EH (cell line): ENCODE measurements at places on chromosomes 13 and 19.
A peak's percentile ranks its signal among the peaks of the same experiment; 100 is the strongest.

DNA sequence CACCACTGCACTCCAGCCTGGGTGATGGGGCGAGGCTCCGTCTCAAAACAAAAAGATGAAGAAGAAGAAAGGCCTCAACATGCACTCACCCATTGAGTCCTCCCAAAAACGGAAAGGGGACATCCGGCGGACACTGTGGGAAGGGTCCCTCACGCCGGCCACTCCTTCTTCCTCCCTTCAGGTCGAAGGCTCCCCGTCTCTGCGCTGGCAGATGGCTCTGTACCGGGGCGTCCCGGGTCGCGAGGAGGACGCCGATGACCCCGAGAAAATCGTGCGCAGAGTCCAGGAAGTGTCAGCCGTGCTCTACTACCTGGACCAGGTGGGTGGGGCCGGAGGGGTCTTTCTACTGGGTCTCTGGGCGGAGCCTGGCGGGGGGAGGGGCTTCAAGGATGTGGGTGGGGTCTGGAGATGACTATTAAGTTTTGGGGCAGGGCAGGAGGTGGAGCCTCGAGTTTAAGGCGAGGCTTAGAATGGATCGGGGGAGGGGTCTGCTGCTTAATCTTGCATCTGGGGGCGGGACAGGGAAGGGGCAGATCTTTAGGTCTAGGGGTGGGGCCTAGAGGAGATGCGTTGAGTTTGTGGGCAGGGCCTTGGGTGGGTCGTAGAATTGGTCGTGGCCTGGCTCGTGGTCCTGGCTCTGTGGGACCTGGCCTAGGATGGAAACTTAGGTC, 90.2 kb downstream of the MAP4K1 start:
- DNase-seq, result no peak

GRCh38 chr13:74767050-74767449, 632.8 kb upstream of the KLF12 start:
- peak; percentile 73 for DNase-seq

GRCh38 chr19:1690699-1691307, 38.4 kb upstream of the TCF3 start:
- peak; percentile 29 for DNase-seq

DNA sequence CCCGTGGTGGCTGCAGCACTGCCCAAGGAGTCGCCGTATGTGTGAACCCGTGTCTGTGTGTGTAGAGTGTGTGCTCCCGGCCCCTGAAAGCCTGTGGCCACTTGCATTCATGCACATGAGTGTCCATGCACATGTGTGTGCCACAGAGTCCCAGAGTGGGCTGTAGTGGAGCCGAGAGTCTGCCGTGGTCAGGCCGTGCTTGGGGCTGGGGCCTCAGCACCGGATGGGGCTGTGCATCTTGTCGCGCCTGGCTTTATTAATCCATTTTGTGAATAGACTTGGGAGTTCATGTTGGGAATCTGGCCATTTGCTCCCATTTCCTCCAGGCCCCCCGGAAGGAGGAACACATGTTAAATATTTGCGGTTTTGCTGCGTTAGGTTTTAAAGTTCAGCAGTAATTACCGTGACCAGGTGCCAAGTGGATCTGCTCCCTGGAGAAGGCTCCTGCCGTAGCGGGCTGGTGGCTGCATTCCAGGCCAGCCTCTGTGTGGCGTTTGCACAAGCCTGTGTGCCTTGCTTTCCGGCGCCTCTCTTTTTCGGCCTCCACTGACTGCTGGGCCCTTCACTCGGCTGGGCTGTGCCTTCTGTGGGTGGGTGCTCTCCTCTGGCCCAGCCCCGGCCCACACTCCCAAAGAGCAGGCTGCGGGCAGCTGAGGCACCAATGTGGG, 69.2 kb upstream of the KCTD15 start:
- no peak for DNase-seq

- DNase-seq, result no peak
These were observed 343.5 kb downstream of the UQCRFS1 start for GRCh38 chr19:28869459-28869858.

DNA sequence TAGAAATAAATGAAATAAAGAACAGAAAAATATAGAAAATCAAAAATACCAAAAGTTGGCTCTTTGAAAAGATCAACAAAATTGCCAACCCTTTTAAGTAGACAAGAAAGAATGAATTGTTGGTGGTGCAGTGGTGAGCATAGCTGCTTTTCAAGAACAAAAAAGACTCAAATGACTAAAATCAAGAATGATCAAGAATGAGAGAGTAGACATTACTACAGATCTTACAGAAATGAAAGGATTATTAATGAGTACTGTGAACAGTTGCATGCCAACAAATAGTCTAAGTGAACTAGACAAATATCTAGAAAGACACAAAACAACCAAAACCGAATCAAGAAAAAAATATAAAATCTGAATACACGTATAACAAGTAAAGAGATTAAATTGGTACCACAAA, 53.9 kb downstream of the FNDC3A start:
- no peak for DNase-seq

- DNase-seq, result peak; percentile 60
These were observed 17.7 kb upstream of the DPY19L3 start for GRCh38 chr19:32387701-32388392.

DNA sequence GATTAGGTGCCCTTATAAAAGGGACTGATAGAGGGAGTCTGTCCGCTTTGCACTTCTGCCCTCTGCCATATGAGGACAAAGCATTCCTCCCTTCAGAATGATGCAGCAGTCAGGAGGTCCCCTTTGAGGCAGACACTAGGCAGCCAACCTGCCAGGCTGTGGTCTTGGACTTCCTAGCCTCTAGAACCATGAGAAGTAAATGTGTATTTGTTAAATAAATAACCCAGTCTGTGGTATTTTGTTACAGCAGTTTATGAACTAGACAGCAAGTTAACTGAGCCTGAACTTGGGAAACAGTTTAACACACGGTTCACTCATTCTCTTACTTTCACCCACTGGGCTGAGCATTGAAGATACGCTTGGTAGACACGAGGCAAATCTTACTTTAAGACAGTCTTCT, 313.2 kb downstream of the UQCRFS1 start:
- DNase-seq, result no peak

- no peak for DNase-seq
These were observed 26.4 kb downstream of the ELAVL1 start for GRCh38 chr19:7979011-7979410.

DNA sequence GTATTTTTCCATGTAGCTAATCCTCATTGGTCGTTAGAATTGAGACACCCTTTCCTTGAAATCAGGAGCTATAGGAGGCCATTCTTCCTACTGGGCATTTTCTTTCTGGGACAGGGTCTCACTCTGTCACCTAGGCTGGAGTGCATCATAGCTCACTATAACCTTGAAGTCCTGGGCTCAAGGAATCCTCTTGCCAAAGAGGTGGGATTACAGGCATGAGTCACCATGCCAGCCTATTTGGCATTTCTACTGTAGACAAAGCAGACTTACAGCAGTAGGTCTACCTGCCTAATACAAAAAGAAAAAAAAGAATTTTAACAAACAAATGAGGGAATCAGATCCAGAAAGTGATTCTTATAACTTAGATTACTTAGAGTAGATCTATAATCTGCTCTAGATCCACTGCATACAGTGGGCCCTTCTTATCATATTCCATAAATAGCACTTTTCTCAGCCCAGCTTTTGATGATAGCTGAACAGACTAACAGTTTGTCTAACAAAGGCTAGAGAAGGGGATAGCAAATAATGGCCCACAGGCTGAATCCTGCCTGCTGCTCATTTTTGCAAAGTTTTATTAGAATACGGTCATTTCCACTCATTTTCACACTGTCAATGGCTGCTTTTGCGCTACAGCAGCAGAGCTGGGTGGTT, 36.7 kb upstream of the USPL1 start:
- DNase-seq, result no peak

DNA sequence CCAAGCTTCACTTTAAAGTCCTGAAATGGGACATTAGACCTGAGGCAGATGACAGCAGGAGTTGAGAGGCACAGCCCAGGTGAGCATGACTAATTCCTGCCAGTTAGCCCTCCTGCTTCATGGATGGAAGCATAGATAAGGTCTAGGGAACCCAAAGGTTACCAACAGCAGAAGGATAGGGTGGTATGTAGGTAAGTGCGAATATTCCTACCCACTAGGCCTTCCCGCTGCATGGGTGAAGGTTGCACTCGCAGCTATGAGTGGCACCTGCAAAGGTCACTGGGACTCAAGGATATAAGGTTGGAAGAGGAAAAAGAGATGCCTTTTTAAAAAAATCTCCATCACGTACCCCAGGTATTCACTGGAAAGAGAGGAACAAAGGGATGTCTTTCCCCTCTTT, 12.2 kb upstream of the MLLT1 start:
- no peak for DNase-seq

- DNase-seq, result no peak
These were observed 22.8 kb downstream of the TSHZ3 start for GRCh38 chr19:31326329-31327028.

GRCh38 chr19:27775395-27775794, 1437.6 kb downstream of the UQCRFS1 start:
- DNase-seq, result no peak

DNA sequence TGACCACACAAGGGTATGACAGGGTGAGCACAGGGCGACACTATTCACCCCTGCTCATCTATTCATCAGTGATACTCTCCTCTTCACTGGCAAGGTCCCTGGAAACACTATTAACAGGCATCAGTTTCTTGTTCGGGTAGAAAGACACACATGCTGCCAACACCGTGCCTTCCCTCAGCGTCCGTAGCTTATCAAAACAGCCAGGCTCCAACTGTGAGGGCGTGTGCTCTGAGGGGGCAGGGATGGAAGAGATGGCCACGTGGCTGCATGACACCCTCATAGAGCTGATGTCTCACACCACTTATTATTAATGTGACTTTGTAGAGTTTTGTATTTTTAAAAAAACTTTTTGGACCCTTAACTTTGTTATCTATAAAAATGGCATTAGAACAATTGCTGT, 160.3 kb downstream of the ITGBL1 start:
- no peak for DNase-seq

DNA sequence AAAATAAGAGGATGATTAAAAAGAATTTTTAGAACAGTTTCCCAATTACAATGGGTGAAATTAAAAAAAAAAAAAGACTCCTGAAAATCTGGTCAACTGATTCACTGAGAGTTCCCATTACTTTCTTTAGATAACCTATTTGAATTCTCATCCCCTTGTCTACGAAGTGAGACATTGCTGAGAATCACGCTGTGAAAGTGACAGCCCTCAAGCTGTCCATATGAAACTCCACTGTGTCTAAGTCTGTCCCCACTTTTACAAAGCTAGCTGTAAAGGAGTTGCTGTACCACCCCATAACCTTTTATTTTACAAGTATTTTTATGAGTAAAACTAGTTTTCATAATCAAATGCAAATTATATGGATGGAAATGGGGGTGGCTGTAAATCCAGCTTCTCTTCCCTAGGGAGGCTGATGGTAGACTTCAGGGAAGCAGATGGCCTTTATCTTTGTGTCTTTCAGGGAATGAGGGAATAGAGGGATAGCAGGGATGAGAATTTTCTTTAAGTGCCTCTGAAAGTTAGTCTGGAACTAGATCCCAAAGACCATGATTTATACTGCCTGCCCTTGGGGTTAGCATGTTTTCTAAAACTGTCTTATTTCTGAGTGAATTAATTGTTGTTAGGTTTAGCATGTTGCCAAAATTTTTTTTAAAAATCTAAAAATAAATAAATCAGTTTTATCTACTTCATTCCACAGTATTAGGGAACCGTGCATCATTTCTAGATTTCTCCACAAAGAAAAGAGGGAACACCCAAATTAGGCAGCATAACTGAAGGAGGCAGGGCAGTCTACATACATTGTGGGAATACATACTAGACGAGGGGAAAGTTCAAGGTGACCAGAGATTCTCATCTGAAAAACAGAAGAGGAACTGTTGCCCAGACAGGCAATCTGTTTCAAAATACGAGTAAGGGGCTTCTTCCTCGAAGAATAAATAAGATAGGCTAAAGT, 1219.1 kb downstream of the UQCRFS1 start:
- no peak for DNase-seq

DNA sequence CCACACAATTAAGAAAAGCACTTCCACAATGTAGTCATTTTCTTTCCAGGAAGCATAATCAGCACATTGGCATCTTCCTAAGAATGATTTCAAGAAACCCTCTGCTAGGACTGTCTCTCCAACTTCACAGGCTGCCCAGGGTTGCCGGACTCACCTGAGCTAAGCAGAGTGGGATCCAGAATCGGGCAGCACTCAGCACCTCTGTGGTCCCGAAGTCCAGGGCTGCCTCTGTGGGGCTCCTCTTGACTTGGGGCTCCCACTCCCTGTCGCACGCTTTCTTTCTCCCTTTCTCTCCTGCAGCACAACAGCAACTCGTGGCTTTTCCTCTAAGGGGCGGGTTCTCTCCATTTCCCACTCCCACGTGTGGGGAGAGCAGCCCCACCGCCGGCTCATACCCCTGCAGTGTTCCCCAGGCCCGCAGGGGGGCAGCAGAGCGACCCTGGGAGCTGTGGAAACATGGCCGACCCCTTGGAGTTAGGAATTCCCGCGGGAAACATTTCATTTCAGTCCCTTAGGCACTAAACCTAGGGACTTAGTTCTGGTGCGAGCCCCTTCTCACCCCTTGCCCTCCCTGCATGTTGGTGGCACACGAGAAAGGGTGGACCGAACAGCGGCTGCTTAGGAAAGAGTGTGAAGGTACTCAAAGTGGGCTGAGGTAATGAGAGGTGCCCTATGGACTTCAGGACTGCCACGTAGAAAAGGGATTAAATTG, at the start of gene TMEM272:
TSS of gene TMEM272 (minus strand) at position 316 of the 712 bp plus-strand sequence. CDS start 6,647 bp downstream, outside the sequence.
- DNase-seq, result peak; percentile 40

- DNase-seq, result no peak
These were observed 10.1 kb upstream of the TIMM44 start for GRCh38 chr19:7953576-7953975.

- DNase-seq, result no peak
These were observed 147.3 kb downstream of the UFM1 start for GRCh38 chr13:38496917-38497316.

DNA sequence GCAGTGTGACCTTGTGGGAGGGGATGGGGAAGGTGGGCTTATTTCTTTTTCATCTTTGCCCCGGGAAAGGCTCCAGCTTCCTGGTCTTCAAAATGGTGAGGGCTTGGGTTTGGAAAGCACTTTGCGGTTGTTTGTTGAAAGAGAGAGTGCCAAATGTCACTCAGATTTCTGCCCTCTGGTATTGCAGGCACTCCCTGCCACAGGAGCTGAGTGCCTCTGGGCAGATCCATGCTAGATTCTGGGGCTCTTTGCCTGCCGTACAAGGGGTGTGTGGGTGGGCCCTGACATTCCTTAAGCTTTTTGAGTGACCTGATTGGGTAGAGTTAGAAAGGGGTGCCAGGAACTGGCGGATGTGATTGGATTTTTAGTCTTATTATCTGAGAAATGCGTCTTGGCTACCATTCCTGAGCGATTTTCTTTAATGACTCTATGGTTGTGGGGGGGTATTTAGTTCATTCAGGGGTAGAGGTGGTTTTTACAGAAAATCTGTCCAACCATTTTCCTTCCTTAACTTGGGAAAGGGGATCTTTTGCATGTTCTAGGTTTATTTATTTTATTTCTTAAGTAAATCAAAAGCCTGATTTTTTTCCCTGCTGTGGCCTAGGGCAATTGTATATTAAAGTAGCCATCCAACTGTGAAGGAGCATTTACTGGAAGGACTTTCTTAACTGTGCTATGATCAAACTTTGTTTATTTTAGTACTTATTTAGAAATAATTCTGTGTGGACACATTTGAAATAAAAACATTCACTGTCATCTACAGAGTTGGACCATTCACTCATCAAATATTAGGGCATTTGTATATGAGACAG, 3.2 kb downstream of the ARHGAP35 start:
- peak; percentile 88 for DNase-seq
